ENCODE measurements at places on chromosomes 4 and X.

- DNase-seq = no peak
Measured at GRCh38 chr4:33959519-33959918, 2284.8 kb downstream of the ARAP2 start.

- DNase-seq = no peak
Measured at GRCh38 chr4:122959981-122960610, 37.7 kb upstream of the NUDT6 start.

GRCh38 chrX:137926090-137926489 lies 360.2 kb downstream of the ZIC3 start:
- no peak for DNase-seq

- no peak for DNase-seq
Measured at GRCh38 chr4:19736968-19737756, 514.5 kb upstream of the SLIT2 start.

DNA sequence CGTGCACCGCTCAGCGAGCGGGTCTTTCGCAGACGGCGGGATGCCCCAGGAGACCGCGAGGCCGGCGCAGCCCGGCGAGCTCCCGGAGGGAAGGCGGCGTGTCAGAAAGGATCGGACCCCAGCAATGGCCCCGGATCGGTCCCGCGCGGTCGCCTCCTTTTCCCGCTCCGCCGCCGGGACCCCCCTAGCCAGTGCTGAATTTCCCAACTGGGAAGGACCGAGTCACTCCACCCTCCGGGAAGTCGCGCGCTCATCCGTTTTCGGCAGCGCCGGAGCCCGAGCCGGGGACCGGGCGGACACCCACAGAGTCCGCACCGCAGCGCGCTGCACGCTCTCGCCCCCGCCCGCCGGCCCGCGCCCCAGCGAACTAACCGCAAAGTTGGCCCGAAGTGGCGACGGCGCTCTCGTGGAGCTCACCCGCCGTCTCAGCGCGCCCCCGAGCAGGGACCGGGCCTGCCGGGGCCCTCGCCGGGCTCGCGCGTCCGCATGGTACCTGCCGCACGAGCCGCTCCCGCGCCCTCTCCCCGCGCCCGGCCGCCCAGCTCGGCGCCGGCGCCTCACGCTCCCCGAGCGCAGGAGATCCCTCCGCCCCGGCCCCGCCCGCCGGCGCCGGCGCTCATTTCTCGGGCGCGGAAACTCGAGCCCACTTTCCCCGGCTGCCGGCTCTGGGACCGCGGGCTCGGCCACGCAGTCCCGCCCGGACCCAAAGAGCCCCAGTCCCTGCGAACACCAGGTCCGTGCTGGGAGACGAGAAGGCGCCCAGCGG lies at the start of gene FAT1:
Gene FAT1, minus strand, starts transcription at position 565 of the 766 bp plus-strand sequence. CDS start 14,029 bp downstream, outside the sequence.
- no peak for DNase-seq

GRCh38 chr4:70533211-70533610 lies 14.8 kb downstream of the AMTN start:
- DNase-seq = no peak
